ENCODE measurements at places on chromosomes 7 and 10.

DNA sequence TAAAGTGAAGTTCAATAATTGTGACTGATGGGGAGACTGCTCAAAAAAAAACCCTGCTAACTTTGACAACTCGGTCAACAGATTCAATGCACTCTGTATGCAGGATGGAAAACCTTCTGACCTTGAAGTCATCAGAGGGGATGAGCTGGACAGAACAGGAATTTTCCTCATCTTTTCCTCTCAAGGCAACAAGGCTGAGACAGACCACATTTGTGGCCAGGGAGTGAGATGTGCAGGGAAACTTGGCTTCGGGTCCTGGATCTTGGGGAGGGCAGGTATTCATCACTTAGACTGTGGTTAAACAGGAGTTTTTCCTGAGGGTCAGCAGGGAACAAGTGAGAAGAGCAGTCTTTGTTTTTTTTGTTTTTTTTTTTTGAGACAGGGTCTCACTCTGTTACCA lies 100.6 kb downstream of the BAMBI start:
- DNase-seq = no peak

DNA sequence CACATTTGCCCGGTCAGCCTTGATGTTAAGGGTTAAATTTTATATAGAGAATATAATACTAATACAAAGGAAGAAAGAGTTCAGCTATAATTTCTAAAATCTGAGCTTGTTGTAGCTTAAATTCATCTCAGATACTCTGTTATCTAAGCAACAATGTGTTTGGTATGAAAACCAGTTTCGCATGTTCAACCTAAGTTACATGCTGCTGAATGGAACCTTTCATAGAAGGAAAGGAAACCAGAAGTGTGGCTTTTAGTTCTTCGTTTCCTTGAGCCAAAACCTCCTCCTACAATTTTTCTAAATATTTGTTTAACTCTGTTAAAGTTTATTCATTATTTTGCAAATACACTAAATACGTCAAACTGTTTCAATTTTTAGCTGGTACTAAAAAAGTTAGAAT lies 18.5 kb downstream of the AGR2 start:
- DNase-seq = no peak

- no peak for DNase-seq
Observed at GRCh38 chr7:94245500-94245899, 149.2 kb upstream of the COL1A2 start.

DNA sequence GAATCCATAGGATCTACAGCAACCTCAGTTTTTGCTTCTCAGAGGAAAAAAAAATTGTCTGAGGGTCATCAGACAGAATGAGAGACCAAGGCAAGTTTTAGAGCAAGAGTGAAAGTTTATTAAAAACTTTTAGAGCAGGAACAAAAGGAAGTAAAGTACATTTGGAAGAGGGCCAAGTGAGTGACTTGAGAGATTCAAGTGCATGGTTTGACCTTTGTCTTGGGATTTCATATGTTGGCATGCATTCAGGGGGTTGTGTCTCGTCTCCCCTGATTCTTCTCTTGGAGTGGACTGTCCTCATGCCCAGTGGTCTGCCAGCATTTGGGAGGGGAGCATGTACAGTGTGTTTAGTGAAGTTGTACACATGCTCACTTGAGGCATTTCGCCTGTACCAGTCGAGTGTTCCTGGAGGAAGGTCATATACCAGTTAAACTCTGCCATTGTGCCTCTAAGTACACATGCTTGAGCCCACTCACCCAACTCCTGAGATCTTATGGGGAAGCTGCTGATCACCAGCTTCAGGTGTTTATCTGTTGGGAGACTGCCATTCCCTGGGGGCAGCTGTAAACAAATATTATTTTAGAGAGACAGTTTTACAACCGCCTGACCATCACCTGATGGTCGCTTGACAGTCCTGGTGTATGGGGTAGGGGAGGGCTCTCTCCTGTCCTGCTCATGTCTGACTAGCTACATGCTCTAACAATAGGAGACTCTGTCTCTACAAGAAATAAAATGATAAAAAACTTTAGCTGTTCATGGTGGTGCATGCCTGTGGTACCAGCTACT lies 109.4 kb downstream of the EEPD1 start:
- DNase-seq = no peak

- no peak for DNase-seq
Observed at GRCh38 chr7:6589151-6589828, 531 bp upstream of the INTS15 start.

DNA sequence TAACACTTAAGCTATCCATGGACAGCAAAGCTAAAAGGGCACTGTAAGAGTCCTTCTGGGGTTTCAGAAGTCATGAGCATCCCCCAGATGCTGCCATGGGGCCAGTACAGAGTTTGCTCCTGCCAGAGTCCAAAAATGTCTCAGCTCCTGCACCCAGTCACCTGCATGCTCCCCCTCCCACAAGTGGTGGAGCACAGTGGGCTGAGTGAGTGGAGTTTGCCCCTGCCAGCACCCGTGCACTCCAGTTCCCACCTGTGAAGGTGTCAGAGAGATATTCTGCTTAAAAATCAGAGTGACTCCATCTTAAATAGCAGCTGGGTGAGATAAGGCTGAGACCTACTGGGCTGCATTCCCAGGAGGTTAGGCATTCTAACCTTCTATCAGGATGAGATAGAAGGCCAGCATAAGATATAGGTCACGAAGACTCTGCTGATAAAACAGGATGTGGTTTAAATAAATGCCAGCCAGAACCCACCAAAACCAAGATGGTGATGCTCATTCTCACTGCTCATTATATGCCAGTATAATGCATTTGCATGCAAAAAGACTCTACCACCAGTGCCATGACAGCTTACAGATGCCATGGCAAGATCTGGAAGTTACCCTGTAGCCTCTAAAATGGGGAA lies 140.1 kb upstream of the ZNF92 start:
- no peak for DNase-seq

DNA sequence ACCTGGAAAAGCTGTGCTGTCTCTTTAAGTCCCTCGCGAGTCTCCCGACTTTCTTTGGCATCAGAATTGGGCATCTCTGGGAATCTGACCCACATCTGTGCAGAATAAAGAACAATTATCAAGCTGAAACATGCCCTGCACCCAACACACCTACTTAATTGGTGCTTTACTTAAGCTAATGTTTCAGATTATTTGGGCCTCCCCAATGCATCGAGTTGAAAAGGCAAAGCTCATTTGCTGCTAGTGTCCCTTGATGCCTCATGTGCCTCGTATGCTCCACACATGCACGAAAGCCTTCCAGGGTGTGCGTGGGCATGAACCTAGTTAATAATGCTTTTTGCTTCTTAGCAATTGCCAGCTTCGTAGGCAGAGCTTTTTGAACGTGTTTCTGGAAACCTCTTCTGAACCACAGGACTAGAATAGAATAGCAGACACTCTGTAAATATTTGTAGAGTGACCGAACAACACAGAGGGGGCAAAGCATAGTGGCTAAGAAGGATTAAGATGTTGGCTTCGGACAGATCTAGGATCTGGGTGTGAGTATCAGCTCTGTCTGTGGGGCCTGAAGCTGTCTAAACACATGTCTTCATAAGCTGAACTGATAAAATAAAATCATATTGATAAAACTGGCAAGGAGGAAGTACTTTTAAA lies 26.7 kb upstream of the FGFR2 start:
- DNase-seq = no peak

- DNase-seq = no peak
Observed at GRCh38 chr10:113498997-113499396, 53.9 kb upstream of the HABP2 start.

GRCh38 chr10:45082176-45082575 lies 81.5 kb downstream of the ZNF22 start:
- DNase-seq = no peak

- DNase-seq = no peak
Observed at GRCh38 chr7:2142386-2142785, 90.4 kb downstream of the MAD1L1 start.

- DNase-seq = no peak
Observed at GRCh38 chr10:100325158-100325557, 4.9 kb downstream of the PKD2L1 start.

DNA sequence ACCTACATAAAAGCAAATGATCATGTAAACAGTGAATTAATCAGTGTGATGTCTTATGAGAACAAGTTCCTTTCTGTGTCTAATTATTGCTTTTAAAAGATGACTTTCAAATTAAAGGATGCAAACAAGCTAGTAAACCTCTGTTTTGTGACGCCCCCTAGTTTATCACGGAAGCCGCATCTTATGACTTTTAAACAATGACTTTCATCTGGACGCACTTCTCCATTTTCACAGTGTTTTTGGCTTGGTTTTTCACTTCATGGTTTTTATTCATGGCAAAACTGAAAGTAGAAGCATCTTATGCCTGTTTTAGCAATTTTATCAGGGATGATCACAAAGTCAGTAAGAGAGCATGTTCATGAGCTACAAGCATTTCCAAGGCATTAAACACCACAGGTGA lies 35.0 kb downstream of the ITGA8 start:
- DNase-seq = no peak

- DNase-seq = no peak
Observed at GRCh38 chr10:88209837-88210561, 346.6 kb downstream of the PTEN start.

- peak; percentile 65 for DNase-seq
Observed at GRCh38 chr10:5692461-5693358, 8.1 kb downstream of the TASOR2 start.

- DNase-seq = no peak
Observed at GRCh38 chr7:105806592-105807447, 69.6 kb downstream of the ATXN7L1 start.

GRCh38 chr7:89232-90019 lies 102.9 kb upstream of the FAM20C start:
- DNase-seq = peak; percentile 61

All from ascending aorta (tissue), 2 donors.